ENCODE measurements at places on chromosomes 5 and 9.
A peak's percentile ranks its signal among the peaks of the same experiment; 100 is the strongest.

DNA sequence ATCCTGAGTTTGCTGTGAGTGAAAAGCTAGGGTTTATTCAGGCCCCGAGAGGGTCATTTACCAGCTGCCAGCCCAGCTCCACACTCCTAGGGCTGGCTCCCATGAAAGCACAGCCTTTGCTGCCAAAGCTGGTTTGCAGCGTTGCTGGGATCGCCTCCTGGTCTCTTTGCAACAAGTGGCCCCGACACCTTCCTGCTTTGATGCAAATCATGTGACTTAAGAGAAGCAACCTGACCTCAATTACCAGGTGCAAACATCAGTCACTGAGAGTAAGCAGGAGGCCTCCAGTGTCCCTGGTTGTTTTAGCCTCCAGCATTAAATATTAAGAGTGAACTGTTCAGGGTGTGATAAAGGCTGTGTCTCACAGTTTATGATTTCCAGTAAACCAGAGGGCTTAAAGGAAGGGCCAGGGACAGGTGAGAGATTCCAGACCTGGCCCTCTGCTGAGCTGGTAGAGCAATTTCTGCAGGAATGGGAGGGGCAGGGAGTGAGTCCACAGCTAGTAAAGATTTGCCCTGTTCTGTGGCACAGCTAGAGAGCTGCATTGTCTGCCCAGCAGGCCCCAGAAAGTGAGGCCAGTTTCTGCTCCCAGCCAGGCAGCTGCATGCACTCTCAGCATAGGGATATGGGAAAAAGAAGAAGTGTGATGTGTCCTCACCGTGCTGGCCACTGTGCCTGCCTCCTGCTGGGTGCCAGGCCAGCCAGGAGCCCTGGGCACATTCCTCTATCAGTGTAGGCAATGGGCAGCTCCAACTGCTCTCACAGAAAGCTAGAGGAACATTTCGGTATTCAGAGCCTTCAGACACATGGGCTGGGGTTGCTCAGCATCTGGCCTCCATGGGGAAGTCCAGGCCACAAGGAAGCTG lies 58.0 kb downstream of the SLC22A5 start:
- peak; percentile 58 for DNase-seq

GRCh38 chr9:36306471-36307306 lies 48.4 kb upstream of the GNE start:
- no peak for DNase-seq

DNA sequence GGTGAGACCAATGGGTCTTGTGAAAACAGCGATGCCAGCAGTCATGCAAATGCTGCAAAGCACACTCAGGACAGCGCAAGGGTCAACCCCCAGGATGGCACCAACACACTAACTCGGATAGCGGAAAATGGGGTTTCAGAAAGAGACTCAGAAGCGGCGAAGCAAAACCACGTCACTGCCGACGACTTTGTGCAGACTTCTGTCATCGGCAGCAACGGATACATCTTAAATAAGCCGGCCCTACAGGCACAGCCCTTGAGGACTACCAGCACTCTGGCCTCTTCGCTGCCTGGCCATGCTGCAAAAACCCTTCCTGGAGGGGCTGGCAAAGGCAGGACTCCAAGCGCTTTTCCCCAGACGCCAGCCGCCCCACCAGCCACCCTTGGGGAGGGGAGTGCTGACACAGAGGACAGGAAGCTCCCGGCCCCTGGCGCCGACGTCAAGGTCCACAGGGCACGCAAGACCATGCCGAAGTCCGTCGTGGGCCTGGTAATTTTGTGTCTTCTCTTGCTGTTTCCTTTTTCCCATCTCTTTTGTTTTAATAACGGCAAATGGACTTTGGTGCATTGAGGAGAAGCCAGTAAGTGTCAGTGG lies 98.0 kb downstream of the EHMT1 start:
- DNase-seq: no peak

GRCh38 chr5:153953411-153953810 lies 85.3 kb downstream of the FAM114A2 start:
- no peak for DNase-seq

DNA sequence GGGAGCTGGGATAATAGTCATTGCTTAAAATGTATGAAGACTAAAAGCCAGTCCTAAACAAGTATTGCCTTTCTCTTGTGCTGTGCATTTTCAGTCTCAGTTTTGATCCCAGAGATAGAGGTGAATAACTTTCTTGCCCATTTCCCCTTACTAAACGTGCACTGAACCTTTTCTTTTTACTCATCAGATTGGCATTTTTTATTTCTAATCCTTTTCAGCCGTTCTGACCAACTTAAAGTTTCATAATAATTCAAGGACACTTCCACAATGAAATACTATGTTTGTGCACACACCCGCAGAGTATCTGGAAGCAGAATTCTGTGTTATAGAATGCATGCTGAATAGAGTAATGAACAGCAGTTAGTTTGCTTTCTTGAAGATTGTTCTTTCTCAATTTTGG lies 343.6 kb downstream of the LRRC70 start:
- DNase-seq: no peak

GRCh38 chr9:138007566-138007917 lies 130.0 kb downstream of the CACNA1B start:
- no peak for DNase-seq

- no peak for DNase-seq
Measured at GRCh38 chr9:98995059-98995671, 51.5 kb downstream of the COL15A1 start.

DNA sequence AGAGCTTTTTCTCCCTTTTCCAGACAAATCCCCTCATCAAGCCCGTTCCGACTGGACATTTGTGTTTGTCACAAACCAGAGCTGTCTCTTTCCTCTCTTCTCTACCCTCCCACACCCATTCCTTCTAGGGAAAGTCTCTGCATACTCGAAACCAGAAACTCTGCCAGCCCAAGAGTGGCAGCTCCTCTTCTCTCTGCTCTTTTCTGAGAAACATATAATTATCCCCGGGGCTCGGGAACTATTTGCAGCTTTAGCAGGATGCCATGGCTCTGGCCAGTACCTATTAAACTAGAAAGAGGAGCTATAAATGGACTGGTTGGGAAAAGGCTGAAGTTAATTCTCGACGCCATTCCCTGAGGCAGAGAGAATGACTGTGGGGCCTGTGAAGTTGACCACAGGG lies 82.6 kb downstream of the SH3PXD2B start:
- DNase-seq: no peak

DNA sequence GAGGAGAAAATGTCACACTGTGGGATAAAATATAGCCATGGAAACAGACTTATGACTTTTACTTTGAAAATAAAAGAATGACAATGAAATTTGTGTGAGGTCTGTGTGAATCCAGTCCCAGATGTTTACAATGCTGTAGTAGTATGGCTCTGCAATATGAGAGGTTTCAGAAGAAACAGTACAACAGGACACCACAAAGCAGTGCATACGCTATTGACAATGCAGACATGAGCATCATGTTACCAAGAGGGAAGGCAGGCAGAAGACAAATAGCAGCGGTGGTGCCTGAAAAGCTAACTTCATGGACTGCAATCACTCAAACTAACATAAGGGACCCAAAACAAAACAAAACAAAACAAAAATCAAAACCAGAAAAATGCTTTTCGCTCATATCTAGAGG lies 1.8 kb downstream of the FGF10 start:
- DNase-seq: no peak

DNA sequence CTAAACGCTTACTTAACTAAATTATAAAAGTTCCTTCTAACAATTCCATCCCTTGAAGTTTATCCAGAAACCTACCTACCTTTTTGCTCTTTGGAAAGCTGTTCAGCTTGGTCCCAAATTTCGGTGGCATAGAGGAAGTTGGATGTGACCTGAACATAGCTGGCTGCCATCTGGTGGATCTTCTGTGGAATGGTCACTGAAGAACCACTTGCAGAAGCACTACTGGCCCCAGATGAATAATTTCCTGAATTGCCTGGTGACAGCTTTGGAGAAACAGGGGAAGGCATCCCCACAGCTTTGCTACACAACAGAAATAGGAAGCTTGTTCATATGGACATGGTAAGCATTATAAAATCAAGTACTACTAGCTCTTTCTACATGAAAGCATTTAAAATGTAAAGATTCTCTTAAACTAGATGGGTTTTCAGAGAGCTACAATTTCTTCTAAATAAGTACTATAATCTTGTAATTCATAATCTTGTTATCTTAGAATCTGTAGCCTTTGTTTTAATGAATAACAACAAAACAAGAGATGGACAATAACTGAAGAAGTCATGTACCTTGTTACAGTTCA lies 9.9 kb downstream of the LEAP2 start:
- DNase-seq: no peak

DNA sequence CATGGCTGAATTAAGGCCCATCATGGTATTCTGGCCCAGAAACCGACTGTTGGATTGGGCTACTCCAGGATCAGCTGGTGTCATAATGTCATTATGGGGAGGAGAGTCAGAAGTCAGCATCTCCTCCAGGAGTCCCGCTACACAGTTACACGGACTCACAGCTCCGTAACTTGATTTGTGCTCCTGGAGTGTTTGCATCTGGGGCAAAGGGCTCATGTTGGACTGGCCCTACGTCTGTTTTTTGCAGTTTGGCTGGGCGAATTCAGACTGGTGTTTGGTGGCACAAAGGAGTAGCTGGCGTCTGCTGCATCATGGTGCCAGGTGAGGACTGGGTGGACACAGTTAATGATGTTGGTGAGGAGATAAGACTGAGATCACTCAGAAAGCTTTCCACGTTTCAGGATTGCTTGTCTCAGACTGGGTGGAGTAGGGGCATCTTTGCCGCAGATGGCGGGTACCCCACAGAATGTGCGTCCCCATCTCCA lies 31.3 kb downstream of the OR2V1 start:
- no peak for DNase-seq

- DNase-seq: no peak
Measured at GRCh38 chr9:89690334-89690912, 85.6 kb downstream of the GADD45G start.

DNA sequence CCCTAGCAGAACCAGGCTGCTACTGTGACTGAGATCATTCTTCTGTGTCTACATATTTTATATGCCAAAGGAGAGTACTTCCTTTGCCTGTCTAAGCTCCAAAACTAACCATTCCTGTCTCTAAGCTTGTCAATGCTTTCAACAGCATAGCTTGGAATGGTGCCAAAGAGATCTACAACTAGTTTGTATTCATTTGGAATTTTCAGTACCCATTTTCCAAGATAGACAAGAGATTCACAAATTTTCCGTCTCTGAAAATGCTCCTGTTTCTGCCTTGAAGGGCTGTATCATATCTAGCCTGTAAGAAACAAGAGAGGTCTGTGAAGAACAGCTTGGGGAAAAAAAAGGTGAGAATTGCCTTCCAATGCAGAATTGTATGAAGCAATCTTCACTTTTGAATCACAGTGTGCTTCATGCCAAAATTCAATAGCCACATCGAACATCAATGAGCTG lies 334.4 kb upstream of the ACTBL2 start:
- DNase-seq: no peak

- DNase-seq: no peak
Measured at GRCh38 chr5:135110785-135111596, 77.0 kb upstream of the PITX1 start.

DNA sequence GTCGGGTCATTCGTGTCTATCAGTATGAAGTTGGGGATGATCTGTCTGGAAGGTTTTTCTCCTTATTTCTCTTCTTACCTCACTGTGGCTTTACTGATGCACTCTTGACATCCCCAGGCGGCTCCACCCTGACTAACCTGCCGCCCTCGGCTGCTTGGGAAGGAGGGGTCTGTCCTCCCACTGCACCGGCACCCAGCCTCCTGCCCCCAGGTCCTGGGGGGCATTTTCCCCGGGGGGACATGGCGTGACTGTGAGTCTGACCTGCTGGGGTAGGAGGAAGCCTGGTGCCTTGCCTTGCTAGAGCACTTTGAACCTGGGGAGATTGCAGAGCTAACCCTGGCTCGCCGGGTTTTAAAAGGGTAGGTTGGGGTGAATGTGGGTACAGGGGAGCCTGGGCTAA lies 27.5 kb downstream of the DYNC2I2 start:
- no peak for DNase-seq

DNA sequence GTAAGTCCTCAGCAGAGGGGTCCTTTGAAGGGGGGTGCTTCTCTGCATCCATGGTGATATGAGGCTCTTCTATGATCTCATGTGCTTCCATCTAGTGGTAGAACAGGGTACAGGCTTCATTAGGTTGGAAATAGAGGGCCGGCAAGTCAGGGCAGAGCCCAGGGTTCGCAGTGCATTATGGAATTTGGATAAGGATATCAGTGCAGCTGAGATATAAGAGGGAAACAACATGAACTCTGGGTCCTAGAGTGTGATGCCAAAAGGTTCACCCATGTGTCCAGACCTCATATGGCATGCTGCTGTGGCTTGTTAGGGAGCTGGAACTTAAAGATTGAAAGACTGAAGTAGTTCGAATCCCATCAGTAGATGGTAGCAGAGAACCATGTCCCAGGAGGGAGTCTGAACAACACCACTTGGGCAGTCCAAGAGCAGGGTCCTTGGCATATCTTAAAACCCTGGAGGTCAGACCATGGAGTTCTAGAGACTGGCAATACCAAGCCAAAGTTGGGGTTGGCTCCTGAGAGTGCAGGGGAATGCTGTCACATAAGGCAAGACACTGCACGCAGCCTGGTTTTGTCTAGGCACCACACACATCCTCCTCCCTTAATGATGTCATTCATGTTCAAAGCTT lies 2.3 kb downstream of the FAM221B start:
- DNase-seq: no peak

- DNase-seq: no peak
Measured at GRCh38 chr9:88889386-88889785, 101.9 kb upstream of the S1PR3 start.

DNA sequence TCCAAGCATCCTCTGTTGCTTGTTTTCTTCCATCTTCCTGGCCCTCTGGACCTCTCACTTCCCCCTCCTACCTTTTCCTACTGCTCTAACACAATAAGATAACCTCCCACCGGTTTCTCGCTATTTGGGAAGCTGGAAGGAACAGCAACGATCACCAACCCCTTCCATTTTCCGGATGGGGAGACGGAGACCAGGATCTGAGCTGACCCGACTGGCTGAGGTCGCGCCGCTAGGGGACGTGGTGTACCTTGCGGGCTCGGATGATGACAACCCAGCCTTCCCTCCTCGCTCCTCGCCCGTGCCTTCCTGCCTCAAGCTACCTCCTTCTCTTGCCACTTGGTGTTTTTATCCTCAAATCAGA lies 1.9 kb downstream of the LPAR1 start:
- DNase-seq: no peak

GRCh38 chr9:4316409-4316808 lies 16.5 kb upstream of the GLIS3 start:
- no peak for DNase-seq

GRCh38 chr5:59660737-59661136 lies 232.8 kb downstream of the PDE4D start:
- no peak for DNase-seq

- no peak for DNase-seq
Measured at GRCh38 chr5:172102913-172103626, 85.0 kb downstream of the STK10 start.

DNA sequence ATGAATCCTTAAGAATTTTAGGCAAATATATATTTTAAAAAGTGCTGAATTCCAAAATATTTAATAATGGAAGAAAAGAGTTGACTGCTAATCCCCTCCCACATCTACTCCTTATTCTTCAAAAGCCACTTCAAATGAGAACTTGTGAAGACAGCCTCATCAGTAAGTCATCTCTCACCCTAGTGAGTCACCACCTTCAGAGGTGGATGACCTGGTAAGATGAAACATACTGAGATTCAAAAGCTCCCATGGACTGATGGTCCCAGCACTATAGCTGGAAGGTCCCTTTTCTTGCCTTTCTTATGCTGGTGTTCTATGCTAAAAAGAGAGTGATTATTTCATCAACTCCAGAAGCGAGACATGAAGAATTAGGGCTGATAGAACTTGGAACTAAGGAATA lies 37.8 kb upstream of the SPDL1 start:
- DNase-seq: no peak

- DNase-seq: no peak
Measured at GRCh38 chr9:134661791-134662142, 20.2 kb downstream of the COL5A1 start.

GRCh38 chr9:135087899-135088347 lies 455 bp downstream of the OLFM1 start:
- no peak for DNase-seq

All from activated CD8-positive, alpha-beta memory T cell treated with anti-CD3 and anti-CD28 coated beads for 4 hours (primary cell).